ENCODE measurements at places on chromosomes 1 and 21.

GRCh38 chr1:209878964-209879363, 51.2 kb downstream of the UTP25 start:
- no peak for DNase-seq

DNA sequence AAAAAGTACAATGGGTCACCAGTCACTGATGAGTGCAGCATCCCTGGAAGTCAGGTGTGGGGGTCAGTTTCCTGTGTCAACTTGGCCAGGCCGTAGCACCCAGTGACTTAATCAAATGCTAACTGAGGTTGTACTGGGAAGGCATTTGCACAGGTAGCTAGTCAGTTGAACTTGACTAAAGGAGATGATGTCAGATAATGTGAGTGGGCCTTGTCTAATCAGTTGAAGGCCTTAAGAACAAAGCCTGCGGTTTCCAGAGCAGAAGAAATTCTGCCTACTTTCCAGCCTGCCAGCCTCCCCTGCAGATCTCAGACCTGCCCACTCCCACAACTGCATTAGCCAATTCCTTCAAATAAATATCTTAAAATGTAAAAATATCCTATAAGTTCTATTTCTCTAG, 57.1 kb downstream of the ERG start:
- DNase-seq: no peak

GRCh38 chr1:26225033-26225831, 8.8 kb upstream of the CEP85 start:
- DNase-seq: no peak

DNA sequence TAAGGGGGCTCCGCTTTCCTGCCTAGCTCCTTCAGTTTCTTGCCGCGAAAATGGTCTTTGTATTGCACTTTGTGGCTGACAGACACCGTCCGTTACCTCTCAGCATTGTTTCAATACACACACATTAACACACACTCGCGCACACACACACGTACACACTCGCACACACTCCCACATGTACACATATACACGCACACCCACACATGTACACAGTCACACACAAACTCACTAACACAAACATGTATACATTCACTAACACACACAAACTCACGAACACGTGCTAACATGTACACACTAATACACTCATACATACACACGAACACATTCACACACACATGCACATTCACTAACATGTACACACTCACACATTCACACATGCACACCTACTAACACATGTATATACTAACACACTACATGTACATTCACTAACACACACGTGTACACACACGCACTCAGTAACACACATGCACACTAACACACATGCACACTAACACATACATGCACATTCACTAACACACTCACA, 48.9 kb downstream of the PSMG1 start:
- no peak for DNase-seq

Data from activated CD8-positive, alpha-beta memory T cell treated with anti-CD3 and anti-CD28 coated beads for 4 hours (primary cell).